ENCODE measurements at places on chromosomes 7 and 10.
A peak's percentile ranks its signal among the peaks of the same experiment; 100 is the strongest.

- DNase-seq = no peak
Observed at GRCh38 chr10:124364674-124365073, 54.0 kb downstream of the OAT start.

- no peak for DNase-seq
Observed at GRCh38 chr7:107810626-107811025, 7.6 kb upstream of the SLC26A3 start.

DNA sequence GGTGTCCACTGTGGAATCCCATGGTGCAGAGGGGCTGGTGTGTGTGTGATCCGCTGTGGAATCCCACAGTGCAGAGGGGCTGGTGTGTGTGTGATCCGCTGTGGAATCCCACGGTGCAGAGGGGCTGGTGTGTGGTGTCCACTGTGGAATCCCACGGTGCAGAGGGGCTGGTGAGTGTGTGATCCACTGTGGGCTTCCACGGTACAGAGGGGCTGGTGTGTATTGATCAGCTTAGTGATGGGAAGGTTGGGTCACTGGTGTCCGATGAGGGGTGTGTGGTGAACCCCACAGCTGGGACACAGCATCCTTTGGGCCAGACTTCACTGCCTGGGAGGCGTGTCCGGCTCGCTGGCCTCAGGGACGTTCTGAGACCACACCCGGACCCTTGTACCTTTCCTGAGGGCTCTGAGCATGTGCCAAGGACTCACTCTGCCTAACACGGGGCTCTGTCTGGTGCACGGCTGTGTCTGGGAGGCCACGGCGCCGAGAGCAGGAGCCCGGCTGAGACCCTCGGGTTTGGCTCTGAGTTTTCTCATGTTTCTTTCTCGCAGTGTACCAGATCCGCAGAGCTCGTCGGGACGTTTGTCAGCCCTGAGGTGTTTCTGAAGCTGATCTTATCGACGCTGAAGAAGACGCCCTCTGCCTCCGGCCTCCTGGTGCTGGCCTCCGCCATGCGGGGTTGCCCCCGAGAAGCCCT is 29.3 kb upstream of the PRKAR1B start:
- no peak for DNase-seq

DNA sequence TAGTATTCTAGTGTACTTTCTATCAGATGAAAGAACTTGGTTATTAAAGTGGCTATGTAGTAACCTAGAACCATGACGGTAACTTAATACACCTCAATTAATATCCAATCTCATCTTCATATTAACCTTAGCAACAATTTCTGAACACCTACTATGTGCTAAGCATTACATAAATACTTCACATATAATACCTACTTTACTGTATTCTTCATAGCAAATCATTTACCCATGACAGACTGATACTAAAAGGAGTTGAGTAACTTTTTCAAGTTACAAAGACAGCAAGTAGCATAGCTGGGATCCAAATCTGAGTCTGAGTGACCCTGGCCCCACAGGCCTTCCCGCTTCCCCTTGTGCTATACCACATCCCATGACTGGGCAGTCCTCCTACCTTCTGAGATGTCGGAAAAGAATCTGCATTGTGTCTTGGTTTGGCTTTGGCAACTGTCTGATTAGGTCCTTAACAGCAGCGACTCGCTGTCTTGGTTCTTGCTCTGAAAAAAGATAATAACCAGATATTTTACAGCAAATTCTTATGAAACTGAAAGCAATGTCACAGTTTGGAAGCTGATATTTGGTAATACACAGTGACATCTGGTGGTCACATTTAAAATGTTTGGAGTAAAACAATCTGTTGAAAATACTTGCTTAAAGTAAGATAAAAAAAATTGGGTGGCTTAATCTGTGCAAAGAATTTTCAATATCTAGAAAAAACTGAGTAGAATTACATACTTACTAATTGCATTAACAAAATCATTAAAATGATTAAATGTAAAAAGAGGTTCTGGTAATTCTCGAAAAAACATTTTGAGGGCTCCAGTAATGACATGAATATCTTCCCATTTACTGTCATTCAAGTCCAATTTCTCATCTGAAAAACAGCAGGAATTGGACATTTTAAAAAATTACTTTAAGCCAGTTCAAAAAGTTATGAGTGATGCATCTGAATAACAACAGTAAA is 120.1 kb downstream of the ARHGAP12 start:
- peak; percentile 50 for DNase-seq

- DNase-seq = no peak
Observed at GRCh38 chr7:136339464-136339863, 362.3 kb upstream of the MTPN start.

GRCh38 chr10:86598151-86598550 is 56.2 kb upstream of the OPN4 start:
- no peak for DNase-seq

GRCh38 chr7:121084748-121085336 is 96.3 kb downstream of the CPED1 start:
- DNase-seq = peak; percentile 99

DNA sequence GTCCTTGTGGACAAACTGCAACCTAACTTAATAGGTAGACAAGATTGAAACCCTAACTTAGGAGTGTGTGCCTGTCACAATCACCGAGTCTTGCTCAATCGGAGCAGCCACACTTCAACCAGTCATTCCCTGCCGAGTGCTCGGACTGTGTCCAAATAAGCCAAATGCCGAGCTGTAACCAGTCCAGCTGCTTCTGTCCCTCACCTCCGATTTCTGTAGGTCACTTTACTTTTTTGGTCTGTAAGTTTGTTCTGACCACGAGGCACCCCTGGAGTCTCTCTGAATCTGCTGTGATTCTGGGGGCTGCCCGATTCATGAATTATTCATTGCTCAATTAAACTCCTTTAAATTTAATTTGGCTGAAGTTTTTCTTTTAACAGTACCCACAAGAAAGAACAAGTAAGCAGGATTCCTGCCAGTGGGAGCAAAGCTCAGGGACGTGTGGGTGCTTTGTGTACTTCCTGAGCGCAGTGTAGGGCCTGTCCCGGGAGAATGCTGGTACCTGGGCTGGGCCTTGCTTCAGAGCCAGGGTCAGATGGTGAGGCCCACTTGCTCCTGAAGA is 140.1 kb downstream of the ACTR3B start:
- no peak for DNase-seq

DNA sequence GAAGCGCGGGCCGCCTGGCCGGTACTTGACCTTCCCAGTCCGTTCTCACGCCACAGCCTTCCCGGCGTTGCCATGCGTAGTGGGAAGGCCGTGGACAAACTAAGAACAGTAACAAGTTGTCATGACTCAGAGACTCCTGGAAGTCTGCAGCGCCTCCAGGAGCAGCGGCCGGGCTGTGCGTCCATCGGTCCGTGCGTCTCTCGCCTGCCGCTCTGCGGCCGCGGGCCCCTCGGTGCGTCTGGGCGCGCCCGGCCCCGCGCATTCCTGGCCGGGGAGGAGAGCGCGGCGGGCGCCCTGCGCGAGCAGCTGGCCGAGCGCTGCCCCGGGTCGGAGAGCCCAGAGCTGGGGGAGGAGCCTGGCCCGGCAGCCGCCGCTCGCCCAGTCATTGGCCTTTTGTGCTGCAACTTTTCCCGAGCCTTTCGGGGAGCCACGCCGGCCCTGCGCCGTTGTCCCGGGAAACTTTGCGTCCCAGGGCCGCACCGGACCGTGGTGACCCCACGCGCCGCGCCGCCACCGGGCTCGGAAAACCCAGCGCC is 123.7 kb downstream of the TACC2 start:
- DNase-seq = peak; percentile 96

- no peak for DNase-seq
Observed at GRCh38 chr7:26397796-26398426, 106.2 kb downstream of the SNX10 start.

DNA sequence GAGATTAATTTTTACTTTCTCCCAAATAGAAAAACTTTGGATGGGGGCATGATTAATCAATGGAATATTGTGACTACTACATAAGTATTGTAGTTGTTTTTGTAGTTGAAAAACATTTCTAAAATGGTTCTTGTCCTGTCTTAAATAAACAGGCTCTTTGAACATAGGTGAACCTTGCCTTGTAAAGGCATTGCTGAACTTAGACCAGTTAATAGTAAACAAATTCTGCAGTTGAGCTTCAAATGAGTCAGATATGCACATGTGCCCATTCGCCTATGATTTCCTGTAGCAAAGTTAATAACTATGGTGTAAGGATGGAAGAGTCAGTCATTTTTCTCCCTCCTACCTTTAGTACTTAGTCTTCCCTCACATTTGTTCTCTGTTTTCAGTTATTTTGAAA is 22.6 kb downstream of the CUTC start:
- peak; percentile 75 for DNase-seq

DNA sequence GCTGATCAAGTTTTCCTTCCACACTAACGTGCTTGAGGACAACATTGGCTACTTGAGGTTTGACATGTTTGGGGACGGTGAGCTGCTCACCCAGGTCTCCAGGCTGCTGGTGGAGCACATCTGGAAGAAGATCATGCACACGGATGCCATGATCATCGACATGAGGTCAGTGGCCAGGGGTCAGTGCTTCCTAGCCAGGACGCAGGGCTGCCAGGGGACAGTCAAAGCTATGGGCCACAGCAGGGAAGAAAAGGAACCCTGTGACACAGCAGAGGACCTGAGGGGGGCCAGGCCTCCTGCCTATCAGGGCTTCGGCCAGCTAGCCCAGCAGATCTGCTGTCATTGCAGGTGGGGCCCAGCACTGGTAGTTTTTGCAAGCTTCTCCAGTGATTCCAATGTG is 5.2 kb downstream of the RBP3 start:
- no peak for DNase-seq

DNA sequence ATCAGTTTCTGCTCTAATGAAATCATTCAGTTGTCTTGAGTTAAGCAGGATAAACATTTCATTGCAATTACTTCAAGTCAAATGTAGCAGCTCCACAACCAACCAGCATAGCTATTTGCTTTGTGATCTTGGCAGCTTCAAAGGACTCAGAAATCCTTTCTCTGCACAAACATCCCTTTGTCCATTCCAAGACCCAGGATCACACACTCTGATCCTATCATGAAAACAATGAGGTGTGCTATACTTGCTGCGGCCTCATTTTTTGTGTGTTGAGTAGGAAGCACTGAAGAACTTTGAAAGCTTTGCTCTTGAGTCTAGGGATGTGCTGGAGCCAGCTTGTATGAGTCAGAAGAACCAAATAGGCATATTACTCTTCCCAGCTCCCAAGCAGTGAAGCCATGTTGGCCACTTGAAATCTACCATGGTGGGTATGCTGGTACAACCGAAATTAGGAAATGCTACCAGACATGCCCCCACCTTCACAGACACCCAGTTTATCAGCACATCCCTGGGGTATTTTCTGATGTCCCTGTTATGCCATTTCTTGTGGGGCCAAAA is 199.4 kb upstream of the PRSS58 start:
- no peak for DNase-seq

GRCh38 chr7:112042631-112043030 is 163.6 kb downstream of the DOCK4 start:
- no peak for DNase-seq

GRCh38 chr7:159070431-159071148 is 74.1 kb downstream of the VIPR2 start:
- DNase-seq = no peak

- no peak for DNase-seq
Observed at GRCh38 chr7:105530546-105530945, 1.5 kb upstream of the RINT1 start.

- DNase-seq = no peak
Observed at GRCh38 chr7:26987338-26987737, 108.5 kb downstream of the HOXA1 start.

DNA sequence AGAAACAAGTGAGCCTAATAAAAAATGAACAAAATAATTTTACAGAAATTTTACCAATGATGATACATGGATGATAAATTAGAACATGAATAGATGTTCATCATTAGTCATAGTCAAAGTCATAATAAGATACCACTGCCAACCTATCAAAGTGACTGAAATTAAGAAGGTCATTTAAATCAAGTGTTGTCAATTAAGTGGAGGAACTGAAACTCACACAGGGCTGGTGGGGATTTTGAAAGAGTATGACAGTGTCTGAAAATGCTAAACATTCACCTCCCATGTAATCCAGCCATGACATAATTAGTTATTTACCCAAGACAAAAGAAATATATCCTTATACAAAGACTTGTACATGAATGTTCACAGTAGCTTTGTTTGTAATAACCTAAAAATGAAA is 57.1 kb upstream of the DYNC1I1 start:
- DNase-seq = no peak

GRCh38 chr10:99888622-99889021 is 106.2 kb downstream of the ABCC2 start:
- DNase-seq = no peak

GRCh38 chr7:91264924-91265681 is 870 bp downstream of the FZD1 start:
- DNase-seq = peak; percentile 71

- peak; percentile 86 for DNase-seq
Observed at GRCh38 chr7:73560109-73560835, 2.8 kb upstream of the BCL7B start.

DNA sequence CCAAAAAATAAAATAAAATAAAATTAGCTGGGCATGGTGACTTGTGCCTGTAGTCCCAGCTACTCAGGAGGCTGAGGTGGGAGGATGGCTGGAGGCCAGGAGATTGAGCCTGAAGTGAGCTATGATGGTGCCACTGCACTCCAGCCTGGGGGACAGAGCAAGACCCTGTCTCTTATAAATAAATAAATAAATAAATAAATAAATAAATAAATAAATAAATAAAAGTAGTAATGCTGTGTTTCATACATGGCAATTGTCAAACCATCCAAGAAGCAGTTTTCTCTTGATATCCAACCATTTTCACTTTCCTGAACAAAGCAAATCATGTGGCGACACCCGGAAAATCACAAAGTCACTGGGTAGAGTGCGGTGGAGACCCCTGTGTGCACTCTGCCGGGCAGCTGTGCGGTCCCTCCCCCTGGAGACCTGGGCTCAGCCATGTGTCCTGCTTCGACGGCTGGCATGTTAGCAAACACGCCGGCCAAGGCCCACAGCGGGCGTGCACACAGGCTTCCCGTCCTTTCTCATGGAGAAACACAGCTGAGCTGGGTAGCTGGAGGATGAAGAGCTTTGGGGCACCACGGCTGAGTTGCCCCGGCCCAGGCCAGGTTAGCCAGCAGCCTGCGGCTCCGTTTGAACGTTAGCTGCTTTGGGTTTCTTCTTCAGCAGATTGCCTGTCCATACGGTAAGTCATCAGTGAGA is 22.3 kb upstream of the RNF32 start:
- DNase-seq = no peak
